Activated CD4-positive, alpha-beta T cell treated with anti-CD3 and anti-CD28 coated beads, Interleukin-2, amount 50 U/mL, for 16 hours (primary cell): ENCODE measurements at places on chromosomes 7 and 10.

GRCh38 chr7:19117870-19118608 is 603 bp upstream of the TWIST1 start:
- DNase-seq = no peak

- no peak for DNase-seq
Measured at GRCh38 chr7:29976266-29976665, 13.3 kb downstream of the SCRN1 start.

- no peak for DNase-seq
Measured at GRCh38 chr7:66529883-66530610, 98.6 kb upstream of the KCTD7 start.

GRCh38 chr10:123972481-123973401 is 81.1 kb upstream of the CPXM2 start:
- DNase-seq = no peak

DNA sequence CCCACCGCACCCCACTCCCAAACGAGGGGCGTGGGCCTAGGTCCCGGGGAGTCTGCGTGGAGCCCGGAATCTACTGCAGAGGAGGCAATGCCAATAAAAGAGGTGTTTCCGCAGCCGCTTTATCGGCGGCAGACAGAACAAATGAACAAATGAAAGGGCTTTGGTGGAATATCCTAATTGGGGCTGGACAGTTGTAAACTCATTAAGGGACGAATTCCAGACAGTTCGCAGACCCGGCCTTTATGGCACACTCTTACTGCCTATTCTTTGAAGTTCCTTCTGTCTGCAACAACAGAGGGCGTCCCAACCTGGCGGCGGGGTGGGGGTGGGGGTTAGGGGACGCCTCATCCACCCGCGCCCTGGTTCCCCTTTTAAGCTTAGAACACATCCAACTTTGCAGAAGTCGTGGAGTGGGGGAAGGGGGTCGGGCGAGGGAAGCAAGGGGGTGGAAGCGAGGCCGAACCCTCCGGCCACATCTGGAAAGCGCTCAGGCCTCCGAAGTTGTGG is 4.1 kb downstream of the HOXA9 start:
- no peak for DNase-seq

DNA sequence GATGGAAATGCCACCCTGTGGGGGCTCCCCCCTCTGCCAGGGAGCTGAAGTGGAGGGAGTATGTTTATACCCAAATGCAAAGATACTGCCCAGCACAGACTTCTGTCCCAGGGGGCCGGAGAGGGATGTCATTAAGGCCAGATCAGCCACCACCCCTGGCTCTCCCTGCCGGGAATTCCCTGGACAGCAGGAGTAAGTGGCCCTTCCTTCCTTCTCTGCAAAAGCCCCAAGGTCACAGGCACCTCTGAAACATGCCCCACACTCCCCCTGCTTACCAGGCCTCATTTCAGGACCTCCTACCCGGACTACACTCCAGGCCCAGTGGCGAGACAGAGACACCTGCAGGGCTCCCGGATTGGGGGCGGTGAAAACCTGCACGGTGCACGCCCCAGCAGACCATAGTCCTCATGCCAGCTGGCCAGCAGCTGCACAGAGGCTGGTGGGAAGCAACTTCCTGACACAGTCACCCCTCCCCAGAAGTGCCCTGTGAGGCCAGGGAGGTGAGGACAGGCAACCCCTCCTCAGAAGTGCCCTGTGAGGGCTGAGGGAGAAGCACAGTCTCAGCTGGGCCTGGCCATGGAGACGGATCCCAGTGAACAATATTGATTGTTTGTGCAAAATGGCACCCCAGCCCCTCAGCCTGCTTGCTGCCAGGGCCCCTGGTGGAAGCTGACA is 33.0 kb upstream of the RET start:
- no peak for DNase-seq

GRCh38 chr7:7276161-7276560 is 93.8 kb downstream of the C1GALT1 start:
- DNase-seq = no peak

DNA sequence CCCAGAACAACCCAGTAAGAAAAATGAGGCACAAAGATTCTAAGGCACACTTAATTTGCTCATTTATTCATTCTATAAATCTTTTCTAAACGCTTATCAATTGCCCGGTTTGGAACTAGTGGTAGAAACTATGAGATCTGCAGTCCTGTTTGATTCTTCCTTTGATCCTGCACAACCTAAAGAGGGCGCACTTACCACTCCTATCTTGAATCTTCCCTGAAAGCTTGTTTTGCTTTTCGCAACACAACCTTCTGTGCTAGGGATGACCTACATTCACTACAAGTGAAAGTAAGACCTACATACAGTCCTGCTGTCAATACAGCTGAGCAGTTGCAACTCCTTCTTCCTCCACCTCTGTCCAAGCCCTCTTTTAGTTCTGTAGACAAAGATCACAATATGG is 12.6 kb upstream of the ARL4A start:
- DNase-seq = peak; percentile 54

GRCh38 chr7:34036051-34036920 is 130.9 kb downstream of the BMPER start:
- no peak for DNase-seq

GRCh38 chr7:37526623-37527022 is 78.0 kb upstream of the ELMO1 start:
- no peak for DNase-seq

DNA sequence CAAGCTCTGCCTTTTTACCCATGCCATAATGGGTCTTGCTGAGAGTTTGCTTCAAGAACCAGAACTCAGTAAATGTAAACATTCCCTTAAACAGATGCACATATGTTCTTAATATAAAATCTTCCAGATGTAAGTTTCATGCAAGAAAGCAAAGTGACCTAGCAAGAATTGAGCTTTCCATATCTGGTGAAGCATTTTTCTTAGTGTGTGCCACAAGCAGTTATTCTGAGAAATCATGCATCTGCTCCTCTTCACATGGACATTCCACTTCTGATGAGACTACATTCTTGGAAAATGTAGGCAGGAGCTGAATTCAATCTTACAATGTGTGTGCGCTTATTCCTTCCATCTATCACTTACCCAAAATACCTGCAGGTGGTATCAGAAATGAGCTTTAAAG is 227.8 kb upstream of the LRRTM3 start:
- no peak for DNase-seq

DNA sequence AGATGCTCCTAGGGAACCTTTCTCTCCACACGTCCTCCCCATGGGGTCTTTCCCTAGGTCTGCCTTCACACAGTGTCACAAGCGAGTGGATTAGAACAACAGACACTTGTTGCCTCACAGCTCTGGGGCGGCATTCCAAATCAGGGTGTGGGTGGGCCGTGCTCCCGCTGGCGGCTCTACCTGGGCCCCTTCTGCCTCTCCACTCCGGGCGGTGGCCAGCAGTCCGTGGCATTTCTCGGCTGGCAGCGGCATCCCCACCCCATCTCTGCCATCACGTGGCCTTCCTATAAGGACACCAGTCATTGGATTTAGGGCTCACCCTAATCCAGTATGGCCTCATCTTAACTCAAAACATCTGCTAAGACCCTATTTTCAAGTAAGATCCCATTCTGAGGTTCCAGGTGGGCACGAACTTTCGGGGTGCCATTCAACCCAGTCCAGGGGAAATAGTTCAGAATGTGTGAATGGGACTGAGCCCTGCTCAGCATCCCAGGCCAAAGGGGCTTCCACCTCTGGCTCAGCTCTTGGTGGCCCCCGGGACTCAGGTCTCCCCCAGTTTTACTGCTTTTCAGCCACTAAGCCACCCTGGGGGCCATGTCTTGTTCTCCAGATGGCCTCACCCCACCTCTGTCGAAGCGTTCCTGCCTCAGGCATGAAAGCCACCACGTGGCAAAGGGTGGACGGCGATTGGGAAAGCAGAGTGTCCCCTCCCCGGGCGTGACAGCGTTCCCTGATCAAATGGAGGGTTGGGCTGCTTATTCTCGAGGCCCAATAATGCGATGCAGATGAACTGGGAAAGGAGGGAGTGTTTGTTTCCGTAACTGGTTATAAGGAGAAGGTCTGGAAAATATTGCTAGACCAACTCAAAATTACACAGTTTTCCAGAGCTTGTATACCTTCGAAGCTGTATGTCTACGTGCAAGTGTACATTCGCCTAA is 350.0 kb downstream of the GLRX3 start:
- DNase-seq = no peak

DNA sequence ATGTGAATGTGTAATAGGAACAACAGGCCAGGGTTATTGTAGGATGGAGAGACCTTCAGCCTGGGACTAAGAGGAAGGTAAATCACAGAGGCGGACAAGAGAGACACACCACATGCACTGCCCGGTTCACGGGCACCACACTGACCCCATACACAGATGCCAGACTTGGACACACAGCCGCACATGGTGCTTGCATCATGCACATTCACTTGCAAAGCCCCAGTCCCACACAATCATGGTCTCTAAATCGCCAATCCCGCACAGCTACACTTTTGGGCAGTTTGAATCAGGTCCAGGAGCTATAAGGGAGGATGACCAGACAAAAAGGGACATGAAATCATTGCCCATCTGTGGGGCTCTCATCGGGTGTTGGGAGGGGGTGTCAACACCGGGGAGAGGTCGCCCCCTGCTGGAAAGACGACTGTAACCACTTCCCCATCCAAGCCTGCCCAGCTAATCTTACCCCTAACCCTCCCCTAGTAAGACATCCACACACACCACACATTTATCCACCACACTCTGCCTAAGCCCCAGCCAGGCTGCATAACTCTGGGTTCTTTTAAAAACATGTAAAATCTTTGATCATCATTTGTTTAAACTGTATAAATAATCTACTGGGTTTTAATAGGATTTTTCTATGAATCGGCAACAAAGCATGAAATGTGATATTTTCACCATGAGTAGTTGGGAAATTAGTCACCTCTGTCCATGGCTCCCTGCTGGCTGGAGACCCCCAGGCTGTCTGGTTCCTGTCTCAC is 40.5 kb upstream of the SLF2 start:
- DNase-seq = peak; percentile 72

- no peak for DNase-seq
Measured at GRCh38 chr7:156060925-156061324, 248.7 kb upstream of the SHH start.

DNA sequence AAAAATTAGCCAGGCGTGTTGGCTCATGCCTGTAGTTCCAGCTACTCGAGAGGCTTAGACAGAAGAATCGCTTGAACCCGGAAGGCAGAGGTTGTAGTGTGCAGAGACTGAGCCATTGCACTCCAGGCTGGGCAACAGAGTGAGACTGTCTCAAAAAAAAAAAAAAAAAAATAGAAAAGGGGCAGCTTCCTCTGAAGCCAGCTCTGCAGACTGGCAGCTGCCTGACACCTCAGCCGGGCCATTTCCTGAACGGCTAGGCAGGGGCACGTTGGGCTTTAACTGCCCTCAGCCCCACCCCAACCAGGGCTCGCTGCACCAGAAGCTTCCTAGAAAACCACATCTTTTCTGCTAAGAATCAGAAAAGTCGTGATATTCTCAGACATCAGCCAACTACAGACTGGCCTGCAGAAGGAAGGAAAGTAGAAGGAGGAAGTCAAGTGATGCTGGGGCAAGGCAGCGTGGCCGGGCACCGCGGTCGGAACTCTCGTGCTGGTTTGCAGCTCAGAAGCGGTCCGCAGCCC is 38.0 kb downstream of the PRKAG2 start:
- DNase-seq = peak; percentile 78

GRCh38 chr7:120180221-120180620 is 92.8 kb upstream of the KCND2 start:
- no peak for DNase-seq
